ENCODE measurements at places on chromosomes 5 and 9.

DNA sequence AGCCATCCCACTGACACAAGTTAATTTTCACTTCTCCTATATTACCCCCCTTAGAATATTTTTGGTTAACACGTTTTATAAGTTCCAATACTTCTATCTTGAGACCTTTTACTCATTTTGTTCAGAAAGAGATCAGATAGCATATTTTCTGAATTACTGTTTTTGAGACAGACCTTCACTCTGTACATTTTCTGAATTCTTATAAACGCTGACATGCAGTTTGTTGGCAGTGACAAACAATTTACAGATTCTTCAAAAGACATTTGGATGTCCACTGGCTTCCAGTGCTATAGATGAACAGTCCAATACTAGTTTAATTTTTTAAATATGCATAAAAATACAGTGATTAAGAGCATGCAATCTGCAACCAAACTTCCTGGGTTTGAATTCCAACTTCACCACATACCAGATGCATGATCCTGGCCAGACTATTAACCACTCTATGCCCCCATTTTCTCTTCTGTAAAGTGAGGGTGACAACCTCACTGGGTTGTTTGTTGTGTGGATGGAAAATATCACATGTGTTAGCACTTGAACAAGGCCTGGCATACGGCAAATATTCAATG is 142.1 kb downstream of the AGTPBP1 start:
- no peak for DNase-seq

DNA sequence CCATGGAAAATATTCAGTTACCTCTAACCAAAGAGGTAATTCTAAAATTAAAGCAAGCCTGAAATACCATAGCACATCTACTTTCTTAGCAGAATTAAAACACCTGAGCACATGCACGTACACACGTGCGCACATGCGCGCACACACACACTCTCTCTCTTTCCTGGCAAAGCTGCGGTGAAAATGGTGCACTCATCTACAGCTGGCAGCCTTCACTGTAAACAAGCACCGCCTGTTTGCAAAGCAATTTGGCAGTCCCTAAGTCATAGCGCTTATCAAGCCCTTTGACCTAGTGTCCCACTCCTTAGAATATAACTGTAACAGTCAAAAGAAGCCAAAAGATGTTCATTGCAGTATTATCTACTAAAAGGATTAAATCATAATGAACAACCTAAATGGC is 278.7 kb downstream of the DENND1A start:
- DNase-seq: no peak

DNA sequence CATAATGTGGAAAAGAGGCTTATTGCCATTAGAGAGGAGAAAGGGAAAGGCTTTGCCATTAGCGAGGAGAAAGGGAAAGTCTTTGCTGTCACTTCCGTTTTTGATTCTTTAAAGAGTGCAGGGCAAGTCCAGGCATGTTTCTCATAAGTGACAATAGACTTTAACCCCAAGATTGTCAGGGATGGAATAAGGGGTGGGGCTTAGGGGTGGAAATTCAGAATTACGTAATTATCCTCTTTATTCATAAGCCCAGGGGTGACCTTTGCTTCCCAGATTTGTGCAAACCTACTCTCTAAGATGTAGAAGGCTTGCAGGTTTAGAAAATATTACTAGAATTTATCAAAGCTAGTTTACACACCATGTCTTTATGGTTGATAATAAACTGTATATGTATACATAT is 2.3 kb upstream of the PLK2 start:
- DNase-seq: no peak

- no peak for DNase-seq
These were observed 47.3 kb downstream of the PRLR start for GRCh38 chr5:35182910-35183535.

DNA sequence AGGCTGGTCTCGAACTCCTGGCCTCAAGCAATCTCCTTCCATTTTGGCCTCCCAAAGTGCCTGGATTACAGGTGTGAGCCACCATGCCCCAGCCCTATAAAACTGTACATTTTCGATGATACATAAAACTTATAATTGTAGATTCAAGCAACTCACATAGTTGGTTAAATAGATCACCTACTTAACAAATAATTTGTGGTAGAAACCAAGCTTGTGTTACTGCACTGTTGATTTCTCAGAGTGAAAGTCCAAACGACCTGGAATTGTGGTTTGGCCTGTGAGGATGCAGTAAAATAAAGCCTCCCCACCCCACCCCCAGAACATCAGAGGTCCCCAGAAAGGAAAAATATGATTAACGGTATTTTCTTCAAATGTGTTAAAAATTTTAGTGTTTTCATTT is 92.7 kb downstream of the TRIO start:
- DNase-seq: no peak

DNA sequence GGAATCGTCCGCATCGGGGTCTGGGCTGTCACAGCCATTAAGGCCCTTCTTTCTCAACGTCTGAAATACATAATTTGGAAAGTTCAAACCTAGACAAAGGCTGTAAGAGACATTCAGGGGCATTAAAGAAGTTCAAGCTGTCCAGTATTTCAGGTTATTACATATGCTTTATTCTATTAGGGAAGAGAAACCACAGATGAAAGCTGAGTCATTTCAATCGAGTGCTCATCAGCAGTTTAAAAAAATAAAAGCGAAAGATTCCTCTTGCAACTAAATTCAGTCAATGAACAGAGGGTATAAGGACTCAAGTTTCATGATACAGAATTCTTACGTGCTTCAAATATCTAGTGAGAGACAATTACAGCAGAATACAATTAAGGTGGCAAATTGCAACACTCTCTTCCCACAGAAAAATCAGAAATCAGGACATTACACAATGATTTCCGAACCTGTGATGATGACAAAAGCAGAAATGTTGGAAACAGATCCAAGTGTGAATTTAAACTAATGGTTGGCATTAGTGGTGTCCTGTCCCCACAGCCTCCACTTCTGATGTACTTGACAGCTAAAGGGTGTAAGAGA is 121.6 kb downstream of the MEF2C start:
- DNase-seq: no peak

DNA sequence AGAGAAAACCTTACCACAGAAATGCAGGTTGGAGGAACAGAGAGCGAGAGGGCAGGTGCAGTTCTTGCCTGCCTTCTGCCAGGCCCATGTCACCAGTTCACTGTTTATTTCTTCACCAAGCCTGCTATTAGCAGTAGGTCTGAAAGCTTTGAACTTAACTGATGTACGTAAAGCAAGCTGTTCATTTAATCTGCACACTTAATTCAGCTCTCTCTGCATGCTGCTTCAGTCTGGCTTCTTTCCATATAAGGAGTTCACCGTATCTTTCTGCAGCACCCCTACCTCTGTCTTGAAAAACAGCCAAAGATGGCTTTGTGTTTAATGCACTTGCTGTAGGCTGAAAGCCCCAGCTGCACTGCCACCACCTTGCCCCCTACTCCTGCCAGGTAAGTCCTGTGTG is 205.1 kb downstream of the RAB3C start:
- DNase-seq: no peak

- DNase-seq: no peak
These were observed 151.6 kb upstream of the PHYKPL start for GRCh38 chr5:178383919-178384815.

DNA sequence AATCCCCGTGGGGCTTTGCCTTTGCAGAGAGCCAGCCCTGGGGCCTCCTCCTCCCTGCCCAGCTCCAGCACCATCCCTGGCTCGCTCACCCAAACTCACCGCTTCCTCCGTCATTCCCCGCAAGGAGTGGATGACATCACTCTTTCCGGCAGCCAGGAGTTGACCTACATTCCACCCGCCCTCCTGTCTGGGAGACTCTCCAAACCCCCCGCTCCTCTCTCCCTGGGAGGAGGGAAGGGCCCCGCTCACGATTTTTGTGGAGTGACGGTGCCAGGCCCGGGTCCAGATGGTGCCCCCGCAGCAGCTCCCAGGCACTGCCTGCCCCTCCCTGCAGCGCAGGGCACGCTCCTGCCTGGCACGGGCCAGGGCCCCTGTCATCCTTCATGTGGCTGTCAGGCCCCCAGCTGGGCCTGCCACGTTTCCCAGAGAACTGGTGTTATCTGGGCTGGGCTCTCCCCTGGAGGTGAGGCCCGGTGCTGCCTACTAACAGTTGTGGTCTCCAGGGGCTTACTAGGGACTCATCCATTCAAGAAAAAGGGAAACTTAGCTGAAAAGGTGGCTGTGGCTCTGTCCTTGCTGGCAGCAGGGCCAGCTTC is 52.3 kb downstream of the NTNG2 start:
- DNase-seq: no peak

- no peak for DNase-seq
These were observed 28.8 kb upstream of the IER5L start for GRCh38 chr9:129206905-129207304.

- no peak for DNase-seq
These were observed 134.8 kb upstream of the MSX2 start for GRCh38 chr5:174589599-174589998.

DNA sequence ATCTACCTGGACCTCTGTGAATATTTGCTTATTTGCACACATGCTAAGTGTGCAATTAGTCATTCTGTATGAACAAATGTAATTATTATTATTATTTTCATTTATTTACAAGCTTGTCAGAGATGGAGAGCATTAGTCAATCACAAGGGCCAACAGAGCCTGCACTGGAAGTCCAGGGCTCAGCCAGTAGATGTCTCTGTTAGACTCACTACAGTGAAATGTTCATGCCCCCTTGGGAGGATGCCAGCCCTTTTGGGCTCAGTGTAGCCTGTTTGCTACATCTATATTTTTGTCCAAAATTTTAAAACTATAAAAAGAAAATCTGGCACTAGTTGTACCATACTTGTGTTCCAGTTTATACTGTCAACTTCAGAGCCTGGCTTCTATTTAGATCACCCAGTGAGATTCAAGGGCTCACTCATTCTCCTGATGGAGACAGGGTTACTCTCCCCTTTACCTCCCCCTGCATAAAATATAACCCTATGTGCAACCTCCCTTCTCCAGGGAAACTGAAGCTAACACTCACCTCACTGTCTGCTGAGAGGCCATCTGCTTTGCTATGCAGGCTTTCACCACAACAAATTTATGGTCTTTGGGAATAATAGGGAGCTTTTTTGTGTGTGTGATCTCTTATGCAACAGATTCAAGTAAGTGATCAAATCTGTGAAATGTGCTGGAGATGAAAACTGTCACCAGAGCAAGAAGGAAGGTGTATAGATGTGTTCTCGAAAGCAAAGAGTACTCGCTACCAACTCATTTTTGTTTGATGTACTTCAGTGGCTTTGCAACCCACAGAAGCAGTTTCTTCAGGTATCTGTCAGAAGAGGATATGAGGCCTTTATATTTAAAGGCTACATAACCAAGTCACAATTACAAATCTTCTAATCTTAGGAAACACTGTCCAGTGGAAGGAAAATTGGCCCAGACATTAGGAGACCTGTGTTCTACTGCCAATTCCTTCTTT is 99.9 kb upstream of the TLE4 start:
- DNase-seq: no peak

- DNase-seq: no peak
These were observed 411.4 kb downstream of the MAT2B start for GRCh38 chr5:163916861-163917260.

GRCh38 chr9:134592018-134592818 is 49.4 kb upstream of the COL5A1 start:
- no peak for DNase-seq

DNA sequence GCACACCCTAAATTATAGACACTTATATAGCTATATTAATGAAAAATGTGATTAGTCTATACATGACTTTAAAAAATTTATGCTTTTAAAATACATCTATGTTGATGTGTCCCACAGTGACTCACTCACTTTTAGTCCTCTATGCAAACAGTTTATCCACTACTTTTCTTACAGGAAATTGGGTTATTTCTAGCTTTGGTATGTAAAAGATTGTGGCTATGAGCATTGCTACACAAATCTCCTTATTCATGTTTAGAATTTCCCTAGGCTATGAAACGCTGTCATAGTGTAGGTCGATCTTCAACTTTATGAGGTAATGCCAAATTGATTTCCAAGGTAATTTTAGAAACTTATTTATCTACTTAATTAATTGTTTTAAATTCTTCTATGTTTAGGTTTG is 687.4 kb downstream of the PRR16 start:
- no peak for DNase-seq

- no peak for DNase-seq
These were observed 815.0 kb downstream of the CDH18 start for GRCh38 chr5:19172926-19173470.

- DNase-seq: no peak
These were observed 37.8 kb downstream of the CDH6 start for GRCh38 chr5:31231177-31231838.

DNA sequence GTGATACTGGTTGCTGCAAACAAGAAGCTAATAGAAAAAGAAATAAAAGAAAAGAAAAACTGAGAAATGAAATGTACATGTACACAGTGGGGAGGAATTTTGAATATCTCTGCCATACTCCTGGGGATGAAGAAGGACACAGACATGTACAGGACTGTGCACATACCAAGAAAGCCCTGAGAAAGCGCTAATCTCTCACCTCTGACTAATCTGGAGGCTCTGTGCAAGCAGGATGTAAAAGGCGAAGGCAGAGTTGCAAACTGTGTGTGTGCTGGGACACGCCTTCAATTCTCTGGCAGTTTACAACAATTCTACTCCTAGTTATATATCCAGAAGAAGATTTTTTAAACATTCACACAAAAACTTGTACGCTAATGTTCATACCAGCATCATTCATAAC is 211.4 kb downstream of the KIAA0825 start:
- no peak for DNase-seq

DNA sequence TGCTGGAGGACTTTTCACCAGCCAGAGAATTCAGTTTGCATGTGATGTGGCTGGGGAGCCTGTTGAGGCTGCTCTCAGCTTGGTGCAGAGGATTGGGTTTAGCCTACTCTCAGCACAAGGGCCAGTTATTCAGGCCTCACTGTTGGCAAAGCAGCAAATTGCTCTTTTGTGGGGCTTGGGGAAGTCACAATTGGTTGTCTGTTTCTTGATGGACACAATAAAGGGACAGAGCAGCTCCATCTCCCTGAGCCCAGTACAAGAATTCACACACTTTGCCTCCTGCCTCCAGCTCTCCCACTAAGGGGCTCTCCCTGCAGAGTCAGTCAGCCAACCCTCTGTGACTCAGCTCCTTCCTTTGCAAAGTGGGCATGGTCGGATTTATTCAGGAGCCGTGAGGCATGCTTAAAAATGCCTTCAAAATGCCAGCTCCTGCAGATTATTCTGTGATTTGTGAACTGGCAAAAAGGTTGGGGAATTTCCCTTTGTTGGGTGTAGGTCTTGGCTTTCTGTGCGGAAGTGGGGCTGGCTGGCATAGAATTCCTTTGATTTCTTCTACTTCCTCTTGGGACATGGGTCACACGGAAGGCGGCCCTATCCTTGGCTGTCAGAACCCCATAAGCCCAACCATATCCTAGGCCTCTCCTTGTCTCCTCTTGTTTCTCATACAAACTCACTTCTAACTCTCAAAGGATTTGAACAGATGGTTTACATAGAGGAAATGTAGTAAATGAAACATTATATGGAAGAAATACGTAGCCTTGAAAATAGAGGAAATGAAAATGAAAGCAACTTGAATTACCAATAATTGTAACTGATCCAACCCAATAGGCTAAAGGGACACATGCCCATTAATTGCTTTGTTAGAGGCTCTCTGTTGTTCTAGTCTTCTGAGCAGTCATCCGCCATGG is 118.7 kb upstream of the CD180 start:
- no peak for DNase-seq
